ENCODE measurements at places on chromosomes 6 and 20.

- no peak for DNase-seq
Measured at GRCh38 chr6:19845266-19846041, 8.3 kb downstream of the ID4 start.

DNA sequence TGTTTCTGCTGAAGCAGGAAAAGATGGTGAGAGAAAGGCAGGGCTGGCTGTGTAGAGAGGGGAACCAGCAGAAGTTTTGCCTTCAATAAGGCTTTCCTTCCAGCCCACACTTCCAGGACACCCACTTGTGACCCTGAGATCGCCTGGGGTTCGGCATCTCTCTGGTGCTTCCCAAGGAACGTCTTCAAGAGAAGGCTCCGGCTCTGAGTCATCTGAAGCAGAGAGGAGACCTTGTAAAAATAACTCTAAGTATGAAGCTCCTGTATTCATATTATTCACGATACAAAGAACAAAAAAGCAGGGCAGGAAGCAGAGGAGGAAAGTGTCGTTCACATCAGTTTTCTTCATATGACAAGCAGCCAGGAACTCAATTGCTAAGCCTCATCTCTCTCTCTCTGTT is 95.4 kb upstream of the MRPS10 start:
- peak; percentile 72 for DNase-seq

- DNase-seq, result no peak
Measured at GRCh38 chr6:2047855-2048254, 197.6 kb downstream of the GMDS start.

- DNase-seq, result no peak
Measured at GRCh38 chr6:142008781-142009180, 123.9 kb upstream of the GJE1 start.

GRCh38 chr6:36345681-36346466 is 9.2 kb upstream of the BNIP5 start:
- DNase-seq, result no peak

DNA sequence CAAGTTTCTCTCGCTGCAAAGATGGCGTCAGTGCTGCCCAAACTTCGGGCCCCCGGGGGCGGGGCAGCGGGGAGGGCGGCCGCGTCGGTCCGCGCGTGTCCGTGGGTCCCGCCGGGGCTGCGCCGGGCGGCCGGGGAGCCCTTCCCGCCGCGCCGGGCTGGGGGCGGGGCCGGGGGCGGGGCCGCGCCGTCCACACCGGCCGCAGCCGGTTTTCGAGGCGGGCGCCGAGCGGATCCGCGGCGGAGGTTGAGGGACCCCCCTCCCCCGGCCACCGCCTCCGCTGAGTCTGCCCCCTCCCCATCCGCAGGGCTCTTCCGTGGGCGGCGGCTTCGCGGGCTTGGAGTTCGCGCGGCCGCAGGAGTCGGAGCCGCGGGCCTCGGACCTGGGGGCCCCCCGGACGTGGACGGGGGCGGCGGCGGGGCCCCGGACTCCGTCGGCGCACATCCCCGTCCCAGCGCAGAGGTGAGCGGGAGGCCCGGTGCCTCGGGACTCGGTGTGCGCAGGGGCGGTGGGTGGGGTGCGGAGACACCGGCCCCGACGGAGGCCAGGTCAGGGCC is 572 bp downstream of the SLC2A4RG start:
- no peak for DNase-seq

Data from head of caudate nucleus (tissue), 42 donors.